ENCODE measurements at places on chromosomes 13 and 19.

DNA sequence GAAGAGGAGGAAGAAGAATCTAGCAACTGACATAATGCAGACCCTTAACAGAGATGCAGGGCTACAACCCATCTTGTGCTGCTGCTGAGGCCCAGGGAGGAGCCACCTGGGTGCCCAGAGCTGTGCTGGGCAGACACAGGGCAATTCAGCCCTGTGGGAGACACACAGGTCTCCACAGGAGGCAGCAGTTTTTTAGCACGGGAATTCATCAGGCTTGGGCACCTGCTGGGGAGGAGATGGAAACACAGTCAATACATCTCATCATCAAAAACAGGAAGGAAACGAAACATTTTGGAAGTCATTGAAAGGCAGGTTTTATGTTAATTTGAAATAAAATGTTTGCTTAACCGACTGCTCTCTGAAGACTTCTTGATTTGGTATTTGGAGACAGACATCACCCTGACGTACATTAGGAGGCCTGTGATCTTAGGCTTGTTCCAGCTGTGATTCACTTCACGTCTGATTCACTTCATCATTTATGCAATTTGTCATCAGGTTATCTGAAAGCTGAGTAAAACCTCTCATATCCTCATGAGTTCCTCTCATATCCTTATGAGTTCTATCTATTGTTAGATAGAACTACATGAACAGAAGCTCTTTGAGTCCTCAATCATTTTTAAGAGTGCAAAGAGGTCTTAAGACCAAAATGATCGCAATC, 77.4 kb downstream of the CYSLTR2 start:
- no peak for DNase-seq

DNA sequence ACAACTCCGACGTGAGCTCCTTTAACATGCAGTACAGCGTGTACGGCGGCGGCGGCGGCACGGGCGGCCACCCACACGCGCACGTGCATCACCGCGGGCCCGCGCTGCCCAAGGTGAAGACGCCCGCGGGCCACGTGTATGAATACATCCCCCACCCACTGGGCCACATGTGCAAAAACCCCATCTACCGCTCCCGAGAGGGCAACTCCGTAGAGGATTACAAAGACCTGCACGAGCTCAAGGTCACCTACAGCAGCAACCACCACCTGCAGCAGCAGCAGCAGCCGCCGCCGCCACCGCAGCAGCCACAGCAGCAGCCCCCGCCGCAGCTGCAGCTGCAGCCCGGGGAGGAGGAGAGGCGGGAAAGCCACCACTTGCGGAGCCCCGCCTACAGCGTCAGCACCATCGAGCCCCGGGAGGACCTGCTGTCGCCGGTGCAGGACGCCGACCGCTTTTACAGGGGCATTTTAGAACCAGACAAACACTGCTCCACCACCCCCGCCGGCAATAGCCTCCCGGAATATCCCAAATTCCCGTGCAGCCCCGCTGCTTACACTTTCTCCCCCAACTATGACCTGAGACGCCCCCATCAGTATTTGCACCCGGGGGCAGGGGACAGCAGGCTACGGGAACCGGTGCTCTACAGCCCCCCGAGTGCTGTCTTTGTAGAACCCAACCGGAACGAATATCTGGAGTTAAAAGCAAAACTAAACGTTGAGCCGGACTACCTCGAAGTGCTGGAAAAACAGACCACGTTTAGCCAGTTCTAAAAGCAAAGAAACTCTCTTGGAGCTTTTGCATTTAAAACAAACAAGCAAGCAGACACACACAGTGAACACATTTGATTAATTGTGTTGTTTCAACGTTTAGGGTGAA, 6.6 kb downstream of the SLITRK5 start:
- DNase-seq = no peak

DNA sequence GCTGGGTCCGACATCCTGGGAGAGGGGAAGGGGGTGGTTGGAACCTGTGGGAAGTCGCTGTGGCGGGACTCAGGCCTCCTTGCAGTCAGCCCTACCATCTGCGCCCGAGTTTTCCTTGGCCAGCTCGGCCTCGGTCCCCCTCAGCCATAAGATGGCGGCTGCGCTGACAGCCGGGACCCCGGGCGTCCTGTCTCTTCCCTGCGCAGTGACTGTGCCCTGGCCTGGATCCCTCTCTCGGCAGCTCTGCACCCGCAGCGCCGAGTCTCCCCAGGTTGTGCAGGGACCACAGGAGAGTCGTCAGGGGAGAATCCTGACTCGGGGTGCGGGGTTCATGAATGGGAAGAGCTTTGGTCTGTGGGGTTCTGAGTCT, 345 bp downstream of the ZNF257 start:
- no peak for DNase-seq

GRCh38 chr13:75651013-75651412, 14.9 kb downstream of the LMO7 start:
- no peak for DNase-seq

DNA sequence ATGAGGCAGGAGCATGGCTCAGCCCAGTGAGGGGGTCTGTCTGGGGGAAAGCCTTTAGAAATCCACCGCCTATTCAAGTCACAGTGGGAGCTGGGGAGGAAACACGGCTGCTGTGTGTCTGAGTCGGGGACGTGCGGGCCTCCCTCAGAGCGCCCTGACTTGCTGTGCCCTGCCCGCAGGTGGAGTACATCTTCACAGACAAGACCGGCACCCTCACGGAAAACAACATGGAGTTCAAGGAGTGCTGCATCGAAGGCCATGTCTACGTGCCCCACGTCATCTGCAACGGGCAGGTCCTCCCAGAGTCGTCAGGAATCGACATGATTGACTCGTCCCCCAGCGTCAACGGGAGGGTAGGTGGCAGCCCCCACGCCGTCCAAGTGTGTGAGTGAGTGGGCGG, 137.8 kb upstream of the MCF2L start:
- DNase-seq = no peak
